NCI-H69 (cell line): ENCODE measurements at places on chromosomes 1 and 21.

DNA sequence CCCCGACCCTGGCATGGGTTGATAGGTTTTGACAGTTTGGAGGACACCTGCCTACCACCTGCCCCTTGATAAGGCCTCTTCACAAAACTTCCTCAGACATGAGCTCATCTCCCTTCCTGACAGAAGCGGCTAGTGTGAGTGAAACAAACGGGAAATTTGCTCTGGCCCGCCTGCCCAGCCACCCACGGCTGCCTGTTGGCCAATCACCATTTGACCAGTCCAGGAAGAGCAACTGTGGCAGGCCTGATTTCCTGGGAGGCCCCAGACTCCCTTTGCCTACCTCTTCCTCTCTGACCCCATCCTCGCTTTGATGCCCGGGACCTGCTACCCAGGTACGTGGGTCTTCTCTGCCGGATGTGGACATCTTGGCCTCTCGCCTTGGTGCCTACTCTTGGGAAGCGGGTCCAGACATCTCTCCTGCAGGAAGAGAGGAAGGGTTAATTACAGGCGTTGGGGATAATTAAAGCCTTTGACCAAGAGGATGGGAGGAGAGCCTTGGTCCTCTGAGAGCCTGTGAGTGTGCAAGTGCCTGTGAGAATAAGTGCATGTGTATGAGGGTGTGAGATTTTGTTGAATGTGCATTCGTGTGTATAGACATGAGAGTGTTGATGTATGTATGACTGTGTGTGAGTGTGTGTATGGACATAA lies 1.1 kb upstream of the EPHA2 start:
- DNase-seq, result peak; percentile 23

- DNase-seq, result peak; percentile 89
Observed at GRCh38 chr21:32411350-32412161, 950 bp upstream of the EVA1C start.

DNA sequence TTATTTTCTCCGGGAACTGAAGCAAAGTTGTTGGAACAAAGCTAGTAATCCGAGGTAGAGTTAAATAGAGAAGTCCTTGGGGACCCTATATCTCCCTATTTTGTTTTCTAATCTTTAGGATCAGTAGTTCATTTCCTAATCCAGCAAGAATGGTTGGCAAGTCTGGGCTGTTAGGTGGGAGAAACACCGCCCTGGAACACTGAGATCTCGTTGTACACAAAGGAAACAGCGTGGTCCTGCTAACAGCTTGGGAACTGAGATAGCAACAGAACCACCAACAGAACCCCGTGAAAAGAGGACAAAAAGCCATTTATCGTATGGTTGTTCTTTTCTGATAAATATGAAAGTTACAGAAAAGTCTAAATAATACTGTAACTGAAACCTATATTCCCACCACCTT lies 121.9 kb upstream of the CDC42BPA start:
- no peak for DNase-seq

DNA sequence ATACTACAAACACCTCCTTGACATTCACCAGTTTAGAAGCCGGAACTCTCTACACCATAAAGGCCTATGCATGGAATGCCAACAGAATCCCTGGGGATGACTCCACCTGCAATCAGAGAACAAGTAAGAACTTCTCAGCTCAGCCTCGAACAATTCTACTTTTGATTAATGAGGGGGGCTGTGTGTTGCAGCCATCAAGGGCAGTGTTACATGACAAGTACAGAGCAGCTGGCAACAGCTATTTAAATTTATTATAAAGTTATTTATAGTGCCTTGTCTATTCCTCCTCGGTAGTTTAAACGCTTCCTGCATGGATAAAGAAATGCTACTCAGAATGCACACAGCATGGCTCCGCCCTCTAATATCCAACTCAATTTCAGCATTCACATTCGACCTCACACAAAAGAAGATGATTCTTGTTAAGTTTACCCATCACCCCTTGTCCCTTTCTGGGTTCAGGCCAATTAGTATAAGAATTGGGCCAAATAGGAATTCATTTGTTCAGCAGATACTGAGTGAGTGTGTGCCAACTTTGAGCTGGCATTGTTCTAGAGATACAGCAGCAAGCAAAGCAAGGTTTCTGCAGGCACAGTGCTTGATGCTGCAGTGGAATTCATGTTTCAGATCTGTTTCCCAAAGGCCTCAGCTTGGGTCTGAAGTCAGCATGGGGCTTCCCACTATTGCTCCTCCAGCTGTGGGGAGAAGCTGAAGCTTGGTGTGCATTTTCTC lies 6.4 kb downstream of the FNDC7 start:
- DNase-seq, result peak; percentile 27
